ENCODE measurements at places on chromosomes 7 and 10. TPM values are rescaled to one million over a fixed set of nuclear protein-coding genes. Genes with fewer than 3 reads are reported as not detected.

HMX3 gene
- 1.1 TPM for total RNA-seq

APBB1IP gene
- total RNA-seq, result 2.9 TPM

INMT gene
- total RNA-seq, result 3.2 TPM

CDH23 gene
- total RNA-seq, result 75.4 TPM

TFEC gene
- 4.5 TPM for total RNA-seq

IL15RA gene
- total RNA-seq, result 3.2 TPM

NEBL gene
- 45.6 TPM for total RNA-seq

LBX1 gene
- total RNA-seq, result not detected

STAG3 gene
- total RNA-seq, result 0.55 TPM

MOSPD3 gene
- total RNA-seq, result 10.0 TPM

CHCHD1 gene
- total RNA-seq, result 12.4 TPM

GFRA1 gene
- 62.2 TPM for total RNA-seq

P4HA1 gene
- total RNA-seq, result 107 TPM

PPP1R17 gene
- total RNA-seq, result 0.33 TPM

HECW1 gene
- 11.8 TPM for total RNA-seq

ANKRD61 gene
- not detected for total RNA-seq

FAM131B gene
- 13.0 TPM for total RNA-seq

RARRES2 gene
- 66.2 TPM for total RNA-seq

OLAH gene
- 0.93 TPM for total RNA-seq

RBM20 gene
- 2.7 TPM for total RNA-seq

GRM8 gene
- 19.6 TPM for total RNA-seq

VSTM4 gene
- 30.1 TPM for total RNA-seq

PCLO gene
- total RNA-seq, result 34.6 TPM

HERC4 gene
- total RNA-seq, result 117 TPM

ARHGEF5 gene
- 6.9 TPM for total RNA-seq

CCDC172 gene
- not detected for total RNA-seq

TAS2R4 gene
- 5.6 TPM for total RNA-seq

GHITM gene
- total RNA-seq, result 125 TPM

GPER1 gene
- total RNA-seq, result 4.1 TPM

SFRP4 gene
- 116 TPM for total RNA-seq

DMTF1 gene
- total RNA-seq, result 232 TPM

HMX2 gene
- not detected for total RNA-seq

PCGF5 gene
- total RNA-seq, result 47.3 TPM

C7orf33 gene
- total RNA-seq, result 3.6 TPM

ACHE gene
- 25.7 TPM for total RNA-seq

SLIT1 gene
- total RNA-seq, result 8.2 TPM

TRIM24 gene
- 31.3 TPM for total RNA-seq

ZNF248 gene
- 59.9 TPM for total RNA-seq

MMD2 gene
- 5.7 TPM for total RNA-seq

TRIM50 gene
- not detected for total RNA-seq

DNAH11 gene
- total RNA-seq, result 2.7 TPM

LIPN gene
- total RNA-seq, result not detected

MLXIPL gene
- 0.82 TPM for total RNA-seq

GTF2IRD1 gene
- total RNA-seq, result 42.5 TPM

MUC3A gene
- not detected for total RNA-seq

TLX1 gene
- total RNA-seq, result not detected

SORBS1 gene
- total RNA-seq, result 72.9 TPM

GNAT3 gene
- not detected for total RNA-seq

ZNF22 gene
- 56.4 TPM for total RNA-seq

Data from camera-type eye (tissue), 1 donor.